ENCODE measurements at places on chromosomes 12 and 14. TPM values are rescaled to one million over a fixed set of nuclear protein-coding genes. Genes with fewer than 3 reads are reported as not detected.
A peak's percentile ranks its signal among the peaks of the same experiment; 100 is the strongest.

GRCh38 chr14:103343905-103344797 lies 10.1 kb downstream of the EIF5 start:
- no peak for DNase-seq

DNA sequence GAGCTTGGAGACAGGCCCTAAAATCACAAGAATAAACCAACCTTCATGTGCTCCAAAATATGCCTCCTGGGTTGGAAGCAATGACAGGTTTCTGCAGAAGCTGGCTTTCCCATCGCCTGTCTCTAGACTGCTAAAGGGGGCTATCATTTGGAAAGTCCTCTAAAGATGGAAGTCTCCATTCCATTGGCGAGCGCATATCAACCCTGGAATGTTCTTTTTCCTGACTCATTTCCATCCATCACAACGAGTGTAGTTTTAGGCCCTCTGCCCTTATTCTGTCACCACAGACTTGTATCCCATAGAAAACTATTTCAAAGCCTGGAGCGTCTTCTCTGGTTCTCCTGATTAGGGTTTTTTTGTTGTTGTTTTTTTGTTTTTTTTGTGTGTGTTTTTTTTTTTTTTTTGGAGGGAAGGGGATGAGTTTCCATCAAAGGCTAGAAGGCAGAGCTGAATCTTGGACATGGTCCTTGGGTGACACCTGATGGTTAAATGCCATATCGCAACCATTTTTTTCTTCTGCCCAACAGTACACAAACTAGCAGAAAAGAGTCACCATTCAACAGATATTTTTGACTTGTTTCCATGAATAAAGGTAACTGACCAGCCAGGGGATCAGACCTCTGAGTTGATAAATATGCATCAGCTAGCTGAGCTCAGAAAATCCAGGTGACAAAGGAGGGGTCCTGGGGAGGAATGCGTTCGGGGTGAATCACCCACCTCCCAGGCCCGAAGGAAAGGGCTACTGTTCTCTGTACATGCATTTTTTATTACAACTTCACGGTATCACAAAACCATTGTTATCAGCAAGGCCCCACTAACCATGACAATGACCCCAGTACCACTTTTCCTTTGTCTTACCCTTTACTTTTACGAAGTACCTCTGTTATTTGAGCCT lies 40.5 kb downstream of the KCNA5 start:
- DNase-seq: peak; percentile 69

DNA sequence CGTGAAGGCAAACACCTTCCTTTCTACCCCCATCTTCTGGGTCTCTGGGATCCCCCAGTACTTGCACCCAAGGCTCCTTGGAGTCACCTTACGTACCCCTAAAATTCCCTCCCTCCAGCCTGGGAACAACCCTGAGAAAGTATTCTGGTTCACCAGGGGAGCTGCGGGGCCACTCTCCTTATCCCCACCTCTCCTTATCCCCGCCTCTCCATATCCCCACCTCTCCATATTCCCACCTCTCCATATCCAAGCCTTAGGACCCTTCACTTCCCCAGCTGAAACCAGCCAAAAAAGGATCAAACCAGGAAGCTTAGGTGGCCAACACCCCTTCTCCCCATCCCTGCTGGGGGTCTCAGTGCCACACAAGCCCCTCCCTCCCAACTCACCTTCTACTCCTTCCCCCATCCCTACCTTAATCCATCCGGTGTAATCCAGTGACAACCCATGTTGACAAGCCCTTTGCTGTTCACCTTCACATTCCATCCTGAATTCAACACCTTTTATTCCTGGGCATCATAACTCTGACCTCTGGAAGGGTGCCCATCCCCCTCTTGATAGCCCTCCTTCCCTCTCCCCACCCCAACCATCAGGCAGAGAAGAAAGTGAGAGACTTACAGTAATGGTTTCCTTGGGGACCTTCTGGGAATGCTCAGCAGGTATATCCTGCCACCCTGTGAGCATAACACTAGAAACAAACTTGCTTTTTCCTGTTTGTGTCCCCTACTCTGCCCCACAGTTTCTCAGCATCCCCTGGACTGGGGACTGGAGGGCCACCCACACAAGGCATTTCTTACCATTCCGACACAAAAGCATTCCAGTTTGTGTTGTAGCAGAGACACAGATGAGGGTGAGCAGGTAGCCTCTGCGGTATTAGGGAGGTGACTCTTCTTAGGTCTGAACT lies 1.6 kb upstream of the MSI1 start:
- no peak for DNase-seq

GRCh38 chr14:30998100-30998706 lies 27.2 kb upstream of the AP4S1 start:
- no peak for DNase-seq

GRCh38 chr12:126083926-126084325 lies 1018.7 kb downstream of the AACS start:
- no peak for DNase-seq

GRCh38 chr14:72576258-72576657 lies 317.6 kb downstream of the DPF3 start:
- no peak for DNase-seq

The HCAR2 gene
- polyA plus RNA-seq: 2.5 TPM

The ARL6IP4 gene
- 170 TPM for polyA plus RNA-seq

The LRRK2 gene
- 6.7 TPM for polyA plus RNA-seq

Measured in muscle of back (tissue), 13 donors.